Lung microvascular endothelial cell (primary cell): ENCODE measurements at places on chromosomes 3 and 15.

DNA sequence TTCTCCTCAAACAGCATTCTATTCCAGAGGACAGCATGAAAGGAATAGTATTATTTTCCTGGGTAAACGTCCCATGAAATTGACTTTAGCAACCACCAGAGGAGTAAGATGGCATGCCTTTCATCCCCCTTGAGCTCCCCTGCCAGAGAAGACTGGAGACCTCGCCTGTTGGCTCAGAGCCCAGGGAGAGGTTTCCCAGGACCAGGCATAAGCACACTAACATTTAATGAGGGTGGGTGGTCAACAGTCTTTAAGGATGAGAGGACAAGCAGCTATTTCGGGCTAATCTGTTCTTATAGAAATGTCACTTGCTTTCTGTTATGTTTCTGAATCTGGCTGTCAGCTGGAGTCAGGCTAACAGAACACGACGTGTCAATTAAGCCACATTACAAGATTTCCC lies 390.5 kb downstream of the GABRG3 start:
- no peak for DNase-seq

DNA sequence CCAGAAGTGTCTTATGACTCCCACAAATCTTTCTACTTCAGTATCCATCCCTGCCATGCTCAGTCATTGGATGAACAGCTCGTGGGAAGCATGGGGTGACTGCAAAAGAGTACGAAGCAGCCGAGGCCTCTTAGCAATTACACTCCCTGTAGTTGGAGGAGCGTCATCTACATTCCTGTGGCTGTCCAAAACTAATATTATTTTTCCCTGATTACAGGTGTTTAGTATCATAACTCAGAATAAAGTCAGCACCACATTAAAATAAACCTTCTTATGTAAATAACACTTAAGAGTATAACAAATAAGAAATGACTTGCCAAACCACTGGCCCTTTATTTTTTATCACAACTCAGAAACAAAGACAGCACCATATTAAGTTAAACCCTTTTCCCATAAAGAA lies 141.5 kb downstream of the PLOD2 start:
- DNase-seq: no peak

DNA sequence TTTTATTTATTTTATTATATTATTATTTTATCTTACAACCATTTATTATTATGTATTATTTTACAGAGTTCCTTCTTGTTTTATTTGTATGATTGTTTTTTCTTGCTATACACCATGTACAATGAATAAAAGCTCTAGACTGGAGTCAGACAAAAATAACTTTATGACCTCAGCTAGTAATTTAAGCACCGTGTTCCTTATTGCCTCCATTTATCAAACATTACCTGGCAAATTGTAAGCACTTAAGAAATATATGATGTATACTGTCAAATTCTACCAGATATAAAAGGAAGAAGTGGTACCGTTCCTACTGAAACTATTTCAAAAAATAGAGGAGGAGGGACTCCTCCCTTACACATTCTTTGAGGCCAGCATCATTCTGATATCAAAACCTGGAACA lies 326.9 kb upstream of the NECTIN3 start:
- DNase-seq: no peak

DNA sequence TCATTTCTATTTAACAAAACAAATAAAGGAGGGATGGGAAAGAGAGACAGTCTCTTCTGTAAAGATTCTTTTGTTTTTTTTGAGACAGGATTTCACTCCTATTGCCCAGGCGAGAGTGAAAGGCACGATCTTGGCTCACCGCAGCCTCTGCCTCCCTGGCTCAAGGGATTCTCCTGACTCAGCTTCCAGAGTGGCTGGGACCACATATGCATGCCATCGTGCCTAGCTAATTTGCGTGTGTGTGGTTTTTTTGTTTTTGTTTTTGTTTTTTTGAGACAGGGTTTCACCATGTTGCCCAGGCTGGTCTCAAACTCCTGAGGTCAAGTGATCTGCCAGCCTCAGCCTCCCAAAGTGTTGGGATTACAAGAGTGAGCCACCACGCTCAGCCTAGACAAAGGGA lies 23.3 kb downstream of the STAG1 start:
- peak; percentile 43 for DNase-seq

DNA sequence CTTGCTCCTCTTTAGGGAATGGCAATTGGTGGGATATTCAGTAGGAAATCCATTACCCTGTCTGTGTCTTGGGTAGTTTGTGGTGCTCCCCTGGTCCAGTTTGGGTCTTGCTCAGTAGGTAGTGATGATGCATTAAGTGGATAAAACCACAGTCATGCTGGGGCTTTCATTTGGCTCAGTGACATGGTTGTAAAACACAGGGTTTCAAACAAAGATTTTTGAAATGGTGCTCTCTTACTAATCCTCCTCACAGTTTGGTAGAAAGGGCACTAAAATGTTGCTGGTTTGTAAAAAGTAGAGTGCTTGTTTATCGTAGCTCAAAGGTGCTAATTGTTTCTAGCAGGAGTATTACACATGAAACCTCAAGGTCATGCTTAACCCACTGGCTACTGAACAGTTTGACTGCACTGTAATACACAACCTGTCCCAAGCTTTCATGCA lies 22.9 kb downstream of the BBX start:
- no peak for DNase-seq

GRCh38 chr3:114552527-114552812 lies 258.6 kb downstream of the TIGIT start:
- no peak for DNase-seq

- no peak for DNase-seq
Measured at GRCh38 chr15:89783111-89783860, 7.2 kb downstream of the MESP2 start.

- DNase-seq: no peak
Measured at GRCh38 chr3:138260611-138261010, 69.0 kb downstream of the NME9 start.

- DNase-seq: no peak
Measured at GRCh38 chr3:53227993-53228885, 27.6 kb downstream of the TKT start.

- DNase-seq: no peak
Measured at GRCh38 chr3:68483601-68484000, 448.7 kb downstream of the TAFA4 start.

GRCh38 chr3:71130471-71131374 lies 452.8 kb downstream of the FOXP1 start:
- peak; percentile 71 for DNase-seq

GRCh38 chr3:152399374-152399773 lies 130.6 kb downstream of the MBNL1 start:
- no peak for DNase-seq

- peak; percentile 93 for DNase-seq
Measured at GRCh38 chr15:90463381-90463780, 66.3 kb upstream of the CRTC3 start.

DNA sequence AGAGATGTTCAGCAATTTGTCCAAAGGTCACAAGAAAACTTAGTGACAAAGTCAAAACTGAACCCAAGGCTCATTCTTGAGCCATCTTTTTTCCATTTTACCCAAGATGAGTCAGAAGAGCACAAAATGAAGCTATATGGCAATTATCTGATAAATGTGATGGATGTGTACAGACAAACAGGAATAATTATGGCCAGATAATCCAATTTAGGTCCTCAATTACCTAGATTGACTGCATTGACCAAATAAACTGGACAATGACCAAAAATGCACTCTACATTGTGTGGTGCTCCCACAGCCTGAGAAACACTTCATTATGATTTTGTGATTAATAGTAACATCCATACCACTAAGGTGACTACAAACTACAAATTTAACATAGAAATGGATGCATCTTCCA lies 1105.8 kb downstream of the IGSF11 start:
- no peak for DNase-seq

GRCh38 chr15:90588427-90588826 lies 58.7 kb downstream of the CRTC3 start:
- DNase-seq: no peak

GRCh38 chr3:50737193-50737905 lies 62.6 kb downstream of the DOCK3 start:
- DNase-seq: no peak

GRCh38 chr3:187263270-187263669 lies 28.3 kb downstream of the MASP1 start:
- no peak for DNase-seq

GRCh38 chr15:44300572-44300971 lies 12.1 kb downstream of the GOLM2 start:
- no peak for DNase-seq

DNA sequence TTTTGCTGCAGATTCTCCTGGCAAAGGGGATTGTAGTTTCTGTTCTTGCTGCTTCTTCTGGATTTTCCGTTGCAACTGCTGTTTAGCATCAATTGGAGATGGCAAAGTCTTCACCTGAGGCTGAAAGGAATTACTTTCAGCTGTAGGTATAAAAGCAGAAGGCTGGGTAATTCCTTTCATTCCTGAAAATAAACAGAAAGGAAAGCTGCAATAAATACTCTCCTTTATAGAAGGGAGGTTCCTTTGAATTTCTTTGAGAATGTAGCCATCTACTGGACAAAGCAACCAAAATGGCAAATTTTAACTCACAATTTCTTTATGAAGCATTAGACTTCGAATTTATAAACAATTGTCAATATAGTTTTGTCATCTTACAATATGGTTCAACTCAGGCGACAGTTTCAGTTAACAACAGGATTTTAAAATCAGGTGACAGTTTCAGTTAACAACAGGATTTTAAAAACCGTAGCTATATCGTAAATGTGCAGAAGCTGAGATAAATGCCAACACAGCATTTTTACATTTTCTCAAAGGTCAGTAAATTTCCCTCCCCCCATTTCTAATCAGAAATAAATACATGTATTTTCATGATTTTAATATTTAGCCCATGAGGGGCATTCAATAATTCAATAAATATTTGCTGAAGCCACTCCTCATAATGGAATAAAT lies 104.9 kb upstream of the NEDD4 start:
- DNase-seq: no peak
